ENCODE measurements at places on chromosomes 2 and 18.
A peak's percentile ranks its signal among the peaks of the same experiment; 100 is the strongest.

GRCh38 chr2:168086851-168087250 is 160.5 kb downstream of the STK39 start:
- DNase-seq: no peak

DNA sequence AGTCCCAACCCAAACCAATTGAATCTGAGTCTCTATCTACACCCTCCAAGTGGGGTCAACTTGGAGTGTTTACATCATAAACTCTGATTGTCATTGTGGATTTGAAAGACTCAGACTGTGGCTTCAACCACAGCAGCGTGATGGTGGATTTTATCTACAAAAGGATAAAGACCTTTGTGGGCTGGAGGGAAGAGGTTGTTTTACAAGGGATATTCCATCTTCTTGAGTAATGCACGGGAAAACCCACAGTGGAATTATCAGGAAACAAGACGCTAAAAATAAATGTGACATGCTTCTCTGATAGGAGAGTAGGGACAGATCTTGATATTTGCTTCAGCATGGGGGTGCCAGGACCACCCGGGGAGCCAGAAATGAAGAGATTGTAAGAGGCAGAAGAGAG is 93.5 kb downstream of the LPIN1 start:
- DNase-seq: no peak

GRCh38 chr2:196341277-196341841 is 170.0 kb upstream of the STK17B start:
- no peak for DNase-seq

DNA sequence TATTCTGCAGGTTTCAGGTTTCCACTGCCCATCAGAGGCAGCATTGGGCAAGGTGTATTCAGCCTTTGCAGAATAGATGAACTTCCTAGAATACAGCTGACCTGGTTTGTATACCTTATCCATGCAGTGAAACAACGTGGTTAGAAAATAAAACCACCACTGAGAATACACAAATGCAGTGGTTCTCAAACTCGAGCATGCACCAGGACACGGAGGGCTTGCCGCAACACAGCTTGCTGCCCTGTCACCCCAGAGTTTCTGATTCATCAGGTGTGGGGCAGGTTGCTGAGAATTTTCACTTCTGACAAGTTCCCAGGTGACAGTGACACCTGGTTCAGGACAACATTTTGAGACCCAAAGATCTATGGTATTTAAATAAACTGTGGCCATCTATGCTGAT is 23.4 kb upstream of the C1D start:
- DNase-seq: no peak

DNA sequence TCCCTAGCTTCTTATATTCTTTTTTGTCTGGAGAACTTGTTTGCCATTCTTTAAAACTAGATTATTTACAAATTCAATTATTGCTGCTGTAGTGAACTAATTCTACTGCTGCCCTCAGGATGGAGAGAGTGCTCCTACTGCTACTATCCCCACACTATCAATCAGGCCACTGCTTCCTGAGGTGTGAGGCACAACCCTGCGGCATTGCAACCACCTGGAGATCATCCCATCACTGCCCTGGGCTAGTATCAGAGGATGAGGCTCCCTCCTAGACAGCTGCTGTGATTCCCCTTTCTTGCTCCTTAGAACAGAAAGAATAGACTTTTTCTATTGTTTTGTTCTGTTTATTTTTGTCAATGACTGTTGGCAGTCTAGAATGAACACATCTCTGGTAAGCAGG is 146.6 kb downstream of the CDH19 start:
- no peak for DNase-seq

DNA sequence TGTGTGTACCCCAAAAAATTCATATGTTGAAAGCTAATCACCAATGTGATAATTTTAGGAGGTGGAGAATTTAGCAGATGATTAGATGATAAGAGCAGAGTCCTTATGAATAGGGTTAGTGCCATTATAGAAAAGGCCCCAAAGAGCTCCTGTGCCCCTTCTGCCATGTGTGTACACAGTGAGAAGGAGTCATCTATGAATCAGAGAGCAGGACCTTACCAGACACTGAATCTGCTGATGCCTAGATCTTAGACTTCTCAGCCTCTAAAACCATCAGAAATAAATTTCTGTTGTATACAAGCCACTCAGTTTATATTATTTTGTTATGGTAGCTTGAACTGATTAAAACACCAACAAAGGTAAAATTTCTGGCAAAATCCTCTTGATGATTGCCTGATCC is 560.0 kb upstream of the CDH2 start:
- DNase-seq: no peak

GRCh38 chr2:231611273-231612108 is 18.8 kb downstream of the TEX44 start:
- no peak for DNase-seq

- no peak for DNase-seq
These were observed 365.5 kb downstream of the FIGN start for GRCh38 chr2:163370169-163370886.

- no peak for DNase-seq
These were observed 23.9 kb upstream of the ALLC start for GRCh38 chr2:3633982-3634595.

DNA sequence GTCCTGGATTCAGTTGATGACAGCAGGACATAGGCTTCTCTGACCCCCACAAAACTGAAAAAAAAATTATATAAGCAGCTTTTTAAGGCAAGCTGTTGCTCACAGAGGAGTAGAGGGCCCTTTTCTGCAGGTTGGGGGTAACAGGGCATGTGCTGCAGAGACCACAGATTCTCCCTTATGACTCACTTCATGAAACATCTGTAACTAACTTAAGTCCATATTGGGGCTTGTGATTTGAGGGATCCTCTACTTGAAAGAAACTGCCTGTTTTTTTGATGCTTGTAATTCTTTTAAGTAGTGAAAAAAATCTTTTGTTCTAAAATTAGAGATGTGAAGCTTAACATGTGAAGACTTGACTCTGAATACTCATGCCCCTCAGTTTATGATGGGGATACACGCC is 33.4 kb downstream of the XRCC5 start:
- peak; percentile 77 for DNase-seq

GRCh38 chr2:226694586-226695284 is 104.9 kb downstream of the IRS1 start:
- DNase-seq: no peak

GRCh38 chr2:76984359-76984758 is 537.8 kb downstream of the LRRTM4 start:
- DNase-seq: no peak

DNA sequence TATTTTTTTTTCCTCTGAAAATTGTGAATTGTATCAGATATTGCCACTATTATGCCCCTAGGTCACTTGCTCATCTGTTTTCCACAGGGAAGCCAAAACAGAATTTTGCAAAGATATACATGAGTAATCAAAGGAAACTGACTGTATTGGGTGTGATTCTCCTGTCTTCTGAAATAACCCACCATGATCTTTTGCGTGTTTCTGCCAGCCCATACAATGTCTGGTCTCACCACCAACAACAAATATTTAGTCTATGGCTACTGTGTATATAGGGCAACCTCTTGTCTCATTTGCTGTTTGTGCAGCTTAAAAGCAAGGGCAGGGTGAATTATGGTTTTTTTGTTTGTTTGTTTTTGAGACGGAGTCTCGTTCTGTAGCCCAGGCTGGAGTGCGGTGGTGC is 26.5 kb downstream of the EPAS1 start:
- DNase-seq: no peak

Data from fibroblast of skin of left quadriceps (primary cell).